ENCODE measurements at places on chromosomes 4 and X. TPM values are rescaled to one million over a fixed set of nuclear protein-coding genes. Genes with fewer than 3 reads are reported as not detected.

DNA sequence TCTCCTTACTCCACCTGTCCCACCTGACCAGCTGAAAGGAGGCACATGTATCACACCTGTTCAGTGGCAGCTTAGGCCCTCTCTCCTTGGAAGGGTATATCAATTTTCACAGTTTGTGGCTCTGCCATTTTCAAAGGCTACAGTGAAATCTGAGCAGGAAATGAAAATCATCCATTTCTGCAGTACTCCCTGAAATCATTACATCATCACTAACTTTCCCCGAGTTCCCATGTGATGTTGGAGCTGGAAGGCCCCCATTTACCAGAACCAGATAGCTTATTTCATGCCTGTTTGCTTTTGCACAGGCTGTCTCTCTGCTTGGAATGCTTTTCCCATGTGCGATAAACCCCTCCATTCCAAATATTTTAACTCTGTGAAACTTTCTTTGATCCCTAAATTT, 31.0 kb upstream of the STX18 start:
- no peak overlapping the region for H3K27ac ChIP-seq
- DNase-seq, result peak; percentile 47
- peaks cover 4% of the 10 kb centered on the region for H3K4me1 ChIP-seq
- H3K27me3 ChIP-seq, result no peaks in the 10 kb centered on the region
- H3K36me3 ChIP-seq, result no peaks in the 10 kb centered on the region
- H3K4me3 ChIP-seq, result no peak overlapping the region

The SPATA18 gene
- 3.0 TPM for polyA plus RNA-seq

GRCh38 chr4:31549256-31549655, 829.1 kb downstream of the PCDH7 start:
- DNase-seq, result no peak
- H3K27me3 ChIP-seq, result no peaks in the 10 kb centered on the region
- H3K4me1 ChIP-seq, result no peaks in the 10 kb centered on the region

DNA sequence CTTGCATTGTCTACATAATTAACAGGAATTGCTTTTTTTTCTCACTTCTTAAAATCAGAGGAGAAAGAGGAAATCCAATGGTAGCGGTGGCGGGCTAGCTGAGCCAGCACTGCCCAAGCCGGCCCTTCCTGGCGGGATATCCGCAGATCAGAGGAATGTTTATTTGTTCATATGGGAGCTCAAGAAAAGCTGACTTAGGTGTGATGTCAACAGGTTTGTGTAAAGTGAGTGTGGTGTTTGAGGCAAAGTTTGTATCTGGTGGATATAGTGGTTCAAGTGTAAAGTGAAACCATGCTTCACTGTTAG, 466 bp upstream of the SLC39A8 start:
- peaks cover 23% of the 10 kb centered on the region for H3K27me3 ChIP-seq
- no peak for DNase-seq
- H3K27ac ChIP-seq, result no peak overlapping the region
- H3K4me3 ChIP-seq, result peak overlapping the region; percentile 52
- no peaks in the 10 kb centered on the region for H3K36me3 ChIP-seq
- no peaks in the 10 kb centered on the region for H3K4me1 ChIP-seq

The USP46 gene
- 6.0 TPM for polyA plus RNA-seq

- no peak overlapping the region for H3K4me3 ChIP-seq
- no peak overlapping the region for H3K27ac ChIP-seq
- no peaks in the 10 kb centered on the region for H3K36me3 ChIP-seq
- no peaks in the 10 kb centered on the region for H3K27me3 ChIP-seq
These were observed 144.4 kb upstream of the TET2 start for GRCh38 chr4:105002278-105002677.

- DNase-seq, result no peak
- no peak overlapping the region for H3K4me3 ChIP-seq
These were observed 4.2 kb downstream of the GSTCD start for GRCh38 chr4:105712766-105713165.

DNA sequence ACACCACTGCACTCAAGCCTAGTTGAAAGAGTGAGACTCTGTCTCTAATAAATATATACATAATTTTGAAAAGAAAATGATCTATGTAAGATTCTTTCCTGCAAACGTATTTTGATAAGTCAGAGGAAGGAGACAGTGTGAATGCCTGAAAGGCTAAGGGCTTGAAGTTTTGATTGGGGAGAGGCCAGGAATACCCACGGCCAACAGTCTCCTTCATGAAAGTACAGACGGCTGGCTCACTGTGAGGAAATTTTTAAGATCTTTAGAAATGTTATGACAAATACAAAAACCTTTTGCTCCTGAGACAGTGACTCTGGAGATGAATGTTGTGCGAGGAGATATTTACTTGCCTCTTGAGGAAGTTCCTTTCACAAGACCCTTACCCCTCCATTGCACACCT, 111.4 kb upstream of the KLHL13 start:
- DNase-seq, result peak; percentile 46
- H3K27me3 ChIP-seq, result no peaks in the 10 kb centered on the region
- no peaks in the 10 kb centered on the region for H3K4me1 ChIP-seq
- H3K36me3 ChIP-seq, result no peaks in the 10 kb centered on the region

- H3K27me3 ChIP-seq, result no peaks in the 10 kb centered on the region
- no peaks in the 10 kb centered on the region for H3K36me3 ChIP-seq
- no peak overlapping the region for H3K4me3 ChIP-seq
- peak; percentile 26 for DNase-seq
- H3K4me1 ChIP-seq, result no peaks in the 10 kb centered on the region
- H3K27ac ChIP-seq, result no peak overlapping the region
These were observed 65.4 kb downstream of the SPRY1 start for GRCh38 chr4:123462007-123462406.

- no peak overlapping the region for H3K27ac ChIP-seq
- peak; percentile 29 for DNase-seq
- H3K4me3 ChIP-seq, result peak overlapping the region; percentile 88
These were observed 99.9 kb upstream of the TENM3 start for GRCh38 chr4:182143086-182143821.

DNA sequence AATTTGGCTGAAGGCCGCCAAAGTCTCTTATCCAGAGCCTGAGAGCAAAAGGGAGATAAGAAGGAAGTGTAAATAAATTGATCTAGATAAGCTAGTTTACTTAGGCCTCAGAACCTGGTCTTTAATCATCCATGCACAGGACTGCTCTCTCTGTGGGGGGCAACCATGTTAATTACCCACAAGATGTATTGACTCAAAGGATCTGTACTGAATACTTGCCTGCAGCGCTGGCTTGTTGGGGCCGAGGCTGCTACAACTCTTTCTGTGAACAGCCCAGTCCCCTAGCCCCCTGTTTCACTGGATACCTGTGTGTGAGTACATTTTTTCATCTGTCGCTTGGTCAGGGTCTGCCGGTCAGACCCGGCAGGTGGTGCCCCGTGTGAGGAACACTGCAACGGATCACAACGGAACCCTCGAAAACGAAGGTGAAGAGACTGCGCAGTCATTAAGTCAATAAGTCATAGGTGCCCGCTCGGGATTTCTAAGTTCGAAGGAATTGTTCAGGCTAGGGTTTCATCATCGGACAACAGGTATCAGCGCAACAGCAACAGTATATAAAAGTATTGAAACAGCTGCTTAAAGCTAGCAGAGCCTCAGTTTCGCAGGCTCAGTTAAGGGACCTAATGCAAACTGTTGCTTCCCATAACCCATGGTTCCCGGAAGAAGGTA, 8.3 kb downstream of the MAGEA11 start:
- H3K4me3 ChIP-seq, result no peak overlapping the region
- H3K4me1 ChIP-seq, result no peaks in the 10 kb centered on the region
- no peak for DNase-seq
- H3K36me3 ChIP-seq, result no peaks in the 10 kb centered on the region

DNA sequence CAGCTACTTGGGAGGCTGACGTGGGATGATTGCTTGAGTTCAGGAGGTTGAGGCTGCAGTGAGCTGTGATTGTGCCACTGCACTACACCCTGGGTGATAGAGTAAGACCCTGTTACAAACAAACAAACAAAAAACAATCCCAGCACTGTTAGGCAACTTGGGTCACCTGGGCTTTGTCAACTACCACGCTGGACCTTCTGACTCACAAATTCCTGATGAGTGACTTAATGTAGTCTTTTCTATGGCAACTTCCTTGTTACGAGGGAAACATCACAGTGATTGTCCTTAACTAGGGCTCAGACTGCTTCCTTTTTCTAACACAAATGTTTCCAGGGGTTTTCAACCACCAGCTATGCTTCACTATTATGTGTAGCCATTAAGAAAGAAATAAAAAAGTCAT, 128.8 kb upstream of the GPC4 start:
- no peak overlapping the region for H3K27ac ChIP-seq
- H3K27me3 ChIP-seq, result no peaks in the 10 kb centered on the region
- H3K36me3 ChIP-seq, result no peaks in the 10 kb centered on the region
- no peaks in the 10 kb centered on the region for H3K4me1 ChIP-seq
- peak; percentile 7 for DNase-seq
- no peak overlapping the region for H3K4me3 ChIP-seq

DNA sequence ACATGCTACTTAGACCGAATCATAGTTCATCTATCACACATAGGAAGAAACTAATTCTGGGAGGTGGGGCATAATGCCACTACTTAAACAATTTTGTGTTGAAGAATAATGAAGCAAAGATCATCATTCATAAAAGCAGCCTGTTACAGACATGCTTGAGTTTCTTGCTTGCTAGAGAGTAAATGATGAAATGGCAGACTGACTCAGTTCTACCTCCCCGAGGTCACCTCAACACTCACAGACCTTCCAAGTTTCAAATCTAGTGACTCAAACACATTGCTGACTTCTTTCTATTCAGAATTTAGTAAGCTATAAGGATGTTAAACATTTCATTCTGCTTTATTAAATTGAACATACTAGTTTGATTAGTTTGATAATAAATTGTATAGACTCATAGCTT, 636.5 kb upstream of the FRG1 start:
- H3K4me1 ChIP-seq, result no peaks in the 10 kb centered on the region
- H3K27ac ChIP-seq, result no peak overlapping the region
- no peak overlapping the region for H3K4me3 ChIP-seq
- peak; percentile 59 for DNase-seq

The HMGB3 gene
- 21.3 TPM for polyA plus RNA-seq

DNA sequence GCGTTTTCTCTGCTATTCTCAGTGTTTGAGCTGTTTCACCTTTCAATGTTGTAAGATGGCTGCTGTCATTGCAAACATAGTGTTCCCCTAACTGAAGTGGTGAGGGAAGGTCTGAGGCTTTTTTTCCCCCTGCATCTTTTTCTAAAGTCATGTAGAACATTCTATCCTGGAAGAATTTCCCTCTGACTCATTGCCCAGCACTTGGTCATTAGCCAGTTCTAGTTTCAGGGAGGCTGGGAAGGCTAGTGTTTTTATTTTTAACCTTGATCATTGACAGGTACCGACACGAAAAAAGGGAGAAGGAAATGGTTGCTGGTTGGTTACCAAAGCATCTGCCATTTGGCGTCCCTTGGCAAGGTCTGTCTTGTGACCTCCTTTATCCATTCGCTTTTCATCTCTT, 6.6 kb downstream of the LANCL3 start:
- no peak overlapping the region for H3K4me3 ChIP-seq
- no peaks in the 10 kb centered on the region for H3K36me3 ChIP-seq
- no peaks in the 10 kb centered on the region for H3K4me1 ChIP-seq
- no peak for DNase-seq
- no peak overlapping the region for H3K27ac ChIP-seq

The SMIM14 gene
- polyA plus RNA-seq, result 20.9 TPM

The CT45A10 gene
- not detected for polyA plus RNA-seq

GRCh38 chr4:109495514-109495913, 61.9 kb downstream of the SEC24B start:
- no peak overlapping the region for H3K4me3 ChIP-seq
- no peak overlapping the region for H3K27ac ChIP-seq
- peaks cover 27% of the 10 kb centered on the region for H3K36me3 ChIP-seq
- H3K27me3 ChIP-seq, result no peaks in the 10 kb centered on the region
- no peak for DNase-seq
- no peaks in the 10 kb centered on the region for H3K4me1 ChIP-seq

The CLIC2 gene
- polyA plus RNA-seq, result not detected

DNA sequence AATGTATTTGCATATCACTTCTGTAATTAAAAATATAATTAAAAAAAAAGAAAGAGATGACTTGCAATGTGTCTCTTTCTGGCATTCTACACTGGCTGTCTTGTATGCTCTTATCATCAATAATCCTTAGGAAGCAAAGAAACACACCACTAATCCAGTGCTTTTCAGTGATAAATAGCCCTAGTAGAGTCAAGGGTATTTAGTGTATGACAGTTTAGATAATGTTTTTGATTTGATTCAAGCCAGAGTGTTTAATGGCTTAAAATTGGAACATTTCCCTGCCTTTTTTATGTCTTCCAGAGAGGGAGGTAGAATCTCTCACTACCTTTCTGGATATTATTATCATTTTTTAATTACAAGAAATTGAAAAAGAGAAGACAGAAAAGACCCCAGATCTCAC, 48.6 kb upstream of the CXCL8 start:
- H3K36me3 ChIP-seq, result no peaks in the 10 kb centered on the region
- peaks cover 6% of the 10 kb centered on the region for H3K4me1 ChIP-seq
- no peak for DNase-seq
- H3K27me3 ChIP-seq, result no peaks in the 10 kb centered on the region
- no peak overlapping the region for H3K27ac ChIP-seq
- no peak overlapping the region for H3K4me3 ChIP-seq

The AFM gene
- polyA plus RNA-seq, result not detected

DNA sequence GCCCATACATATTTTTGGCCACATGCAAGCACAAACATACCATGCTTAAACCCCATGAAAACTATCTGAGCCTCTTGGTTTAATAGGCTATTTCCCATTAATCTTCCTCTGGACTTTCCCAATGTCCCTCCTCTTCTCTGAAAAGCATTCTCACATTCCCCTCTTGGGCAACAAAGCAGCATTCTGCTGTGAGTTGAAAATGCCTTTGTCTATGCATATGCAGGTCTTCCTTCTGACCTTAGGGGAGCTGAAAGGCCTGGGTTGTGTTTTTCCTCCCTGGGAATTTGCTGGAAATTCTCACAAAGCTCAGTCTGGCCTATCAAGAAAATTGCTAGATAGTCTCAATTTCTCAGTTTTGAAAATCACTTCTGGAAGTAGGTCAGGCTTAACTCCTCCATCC, 4.2 kb downstream of the VSIG4 start:
- H3K27ac ChIP-seq, result no peak overlapping the region
- DNase-seq, result no peak
- H3K27me3 ChIP-seq, result peaks cover 1% of the 10 kb centered on the region
- H3K4me1 ChIP-seq, result no peaks in the 10 kb centered on the region

DNA sequence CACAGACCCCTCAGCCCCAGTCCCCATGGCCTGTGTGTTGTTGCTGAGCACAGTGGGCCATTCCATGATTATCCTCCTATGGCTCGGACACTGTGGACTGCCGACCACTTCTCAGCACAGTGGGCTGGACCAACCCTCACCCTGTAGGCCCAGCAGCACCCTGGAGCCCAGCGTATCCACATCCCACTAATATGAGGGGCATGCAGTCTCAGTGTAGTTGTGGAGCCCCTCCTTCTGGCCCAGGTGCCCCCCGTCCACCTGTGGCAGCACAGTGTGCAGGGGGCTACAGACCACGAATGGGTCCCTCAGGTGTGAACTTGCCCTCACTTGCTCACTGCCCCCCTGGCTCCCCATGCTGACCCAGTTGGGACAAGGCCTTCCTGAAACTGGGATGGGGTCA, 7.9 kb downstream of the SPON2 start:
- H3K4me3 ChIP-seq, result no peak overlapping the region
- H3K4me1 ChIP-seq, result peaks cover 8% of the 10 kb centered on the region
- peaks cover 2% of the 10 kb centered on the region for H3K27me3 ChIP-seq
- H3K27ac ChIP-seq, result no peak overlapping the region
- DNase-seq, result no peak

The TRIM60 gene
- not detected for polyA plus RNA-seq

- H3K4me1 ChIP-seq, result peaks cover 4% of the 10 kb centered on the region
- H3K36me3 ChIP-seq, result no peaks in the 10 kb centered on the region
- DNase-seq, result peak; percentile 28
These were observed 88.5 kb upstream of the TSPAN5 start for GRCh38 chr4:98746936-98747335.

The TMEM31 gene
- polyA plus RNA-seq, result not detected

GRCh38 chr4:680928-681645, 6.7 kb downstream of the MYL5 start:
- no peaks in the 10 kb centered on the region for H3K36me3 ChIP-seq
- H3K4me1 ChIP-seq, result peaks cover 3% of the 10 kb centered on the region
- H3K27me3 ChIP-seq, result no peaks in the 10 kb centered on the region
- no peak for DNase-seq

All from IMR-90 (cell line).